ENCODE measurements at places on chromosomes 16 and 17.

GRCh38 chr17:7838090-7839075 is 4.4 kb downstream of the KDM6B start:
- H3K4me1 ChIP-seq, result peaks cover 21% of the 10 kb centered on the region
- H3K36me3 ChIP-seq, result no peaks in the 10 kb centered on the region
- no peaks in the 10 kb centered on the region for H3K27me3 ChIP-seq
- H3K4me3 ChIP-seq, result peak overlapping the region; percentile 80
- H3K27ac ChIP-seq, result no peak overlapping the region

GRCh38 chr16:629185-629832 is 1.5 kb upstream of the WFIKKN1 start:
- H3K27me3 ChIP-seq, result no peaks in the 10 kb centered on the region
- peaks cover 15% of the 10 kb centered on the region for H3K36me3 ChIP-seq
- no peak overlapping the region for H3K27ac ChIP-seq
- no peak for DNase-seq
- H3K4me1 ChIP-seq, result no peaks in the 10 kb centered on the region

- H3K4me1 ChIP-seq, result no peaks in the 10 kb centered on the region
- no peak overlapping the region for H3K4me3 ChIP-seq
- H3K27me3 ChIP-seq, result no peaks in the 10 kb centered on the region
These were observed 43.9 kb downstream of the TSC2 start for GRCh38 chr16:2091547-2092255.

- no peaks in the 10 kb centered on the region for H3K36me3 ChIP-seq
- H3K4me1 ChIP-seq, result no peaks in the 10 kb centered on the region
- DNase-seq, result peak; percentile 84
- H3K4me3 ChIP-seq, result peak overlapping the region; percentile 78
These were observed 14.5 kb downstream of the OR1D5 start for GRCh38 chr17:3048727-3049471.

- peaks cover 50% of the 10 kb centered on the region for H3K36me3 ChIP-seq
- H3K4me1 ChIP-seq, result no peaks in the 10 kb centered on the region
- H3K4me3 ChIP-seq, result no peak overlapping the region
- DNase-seq, result no peak
These were observed 26.2 kb downstream of the POLR3E start for GRCh38 chr16:22323173-22323958.

DNA sequence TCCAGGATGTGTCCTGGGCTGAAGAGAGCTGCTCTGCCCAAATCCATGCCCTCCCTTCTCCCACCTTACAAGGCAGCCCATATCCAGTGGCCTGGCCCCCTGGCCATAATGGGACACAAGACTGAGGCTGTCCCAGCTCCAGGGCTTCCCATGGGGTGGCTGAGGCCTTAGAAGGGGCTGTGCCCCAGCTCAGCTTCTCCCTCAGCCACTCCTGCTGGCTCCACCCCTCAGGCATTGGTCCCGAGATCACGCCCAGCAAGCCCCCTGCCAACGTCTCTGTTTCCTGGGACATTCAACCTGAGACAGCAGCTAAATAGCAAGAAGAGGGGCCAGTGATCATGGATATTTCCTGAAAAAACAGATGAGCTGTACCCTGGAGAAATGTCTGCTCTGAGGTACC is 43.3 kb downstream of the ARHGAP27 start:
- DNase-seq, result no peak
- H3K4me1 ChIP-seq, result no peaks in the 10 kb centered on the region
- H3K27me3 ChIP-seq, result no peaks in the 10 kb centered on the region
- H3K4me3 ChIP-seq, result no peak overlapping the region

- peaks cover 2% of the 10 kb centered on the region for H3K36me3 ChIP-seq
- H3K27ac ChIP-seq, result no peak overlapping the region
- peaks cover 7% of the 10 kb centered on the region for H3K4me1 ChIP-seq
- no peak for DNase-seq
- H3K27me3 ChIP-seq, result no peaks in the 10 kb centered on the region
- H3K4me3 ChIP-seq, result no peak overlapping the region
These were observed 3.9 kb downstream of the SLC5A11 start for GRCh38 chr16:24849641-24850040.

DNA sequence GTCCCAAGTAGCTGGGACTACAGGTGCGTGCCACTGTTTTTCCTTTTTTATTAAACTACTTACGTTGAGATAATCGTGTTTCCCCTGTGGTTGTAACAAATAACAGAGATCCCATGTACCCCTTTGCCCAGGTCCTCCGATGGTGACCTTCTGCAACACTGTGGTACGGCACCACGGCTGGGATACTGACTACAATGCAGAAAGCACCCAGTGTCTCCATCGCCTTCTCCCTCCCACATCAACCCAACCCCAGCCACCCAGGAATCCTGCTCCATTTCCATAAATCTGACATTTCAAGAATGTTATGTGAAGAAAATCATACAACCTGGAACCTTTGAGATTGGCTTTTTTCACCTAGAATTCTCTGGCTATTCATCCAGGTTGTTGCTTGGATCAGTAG is 22.1 kb downstream of the MPRIP start:
- H3K27me3 ChIP-seq, result no peaks in the 10 kb centered on the region
- no peak overlapping the region for H3K4me3 ChIP-seq
- no peak overlapping the region for H3K27ac ChIP-seq
- peaks cover 38% of the 10 kb centered on the region for H3K4me1 ChIP-seq

GRCh38 chr17:15454346-15454745 is 13.1 kb downstream of the CDRT4 start:
- H3K4me1 ChIP-seq, result peaks cover 26% of the 10 kb centered on the region
- DNase-seq, result no peak
- H3K27ac ChIP-seq, result no peak overlapping the region
- H3K4me3 ChIP-seq, result no peak overlapping the region

DNA sequence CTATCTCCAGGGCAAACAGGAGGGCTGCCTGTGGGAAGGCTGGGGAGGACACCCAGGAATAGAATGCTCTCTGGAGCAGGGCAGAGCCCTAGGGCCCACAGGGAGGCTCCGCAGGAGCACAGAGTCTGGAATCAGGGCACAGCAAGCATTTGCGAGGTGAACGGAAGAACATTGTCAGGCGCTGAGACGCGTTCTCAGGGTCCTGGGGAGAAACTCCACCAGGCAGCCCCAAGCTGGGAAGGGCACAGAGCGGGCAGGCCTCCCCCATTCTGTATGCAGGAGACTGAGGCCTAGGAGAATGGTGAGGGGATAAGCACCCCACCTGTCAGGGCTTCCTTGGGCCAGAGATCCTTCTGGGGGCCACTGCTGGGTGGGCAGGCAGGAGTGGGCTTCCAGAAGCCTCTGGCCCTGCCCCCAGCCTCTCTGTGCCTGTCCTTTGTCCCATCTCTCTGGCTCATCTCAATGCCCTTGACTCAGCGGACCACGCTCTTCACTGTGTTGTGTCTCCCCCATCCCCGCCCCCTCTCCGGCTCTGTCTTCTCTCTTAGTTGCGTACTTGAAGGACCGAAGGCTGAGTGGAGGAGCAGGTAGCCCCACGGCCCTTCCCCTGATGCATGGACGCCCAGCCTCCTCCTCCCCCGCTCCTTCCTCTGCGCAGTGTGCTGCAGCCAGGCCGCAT is 5.1 kb upstream of the SETD6 start:
- DNase-seq, result no peak
- no peak overlapping the region for H3K27ac ChIP-seq
- H3K4me1 ChIP-seq, result no peaks in the 10 kb centered on the region
- no peaks in the 10 kb centered on the region for H3K27me3 ChIP-seq

DNA sequence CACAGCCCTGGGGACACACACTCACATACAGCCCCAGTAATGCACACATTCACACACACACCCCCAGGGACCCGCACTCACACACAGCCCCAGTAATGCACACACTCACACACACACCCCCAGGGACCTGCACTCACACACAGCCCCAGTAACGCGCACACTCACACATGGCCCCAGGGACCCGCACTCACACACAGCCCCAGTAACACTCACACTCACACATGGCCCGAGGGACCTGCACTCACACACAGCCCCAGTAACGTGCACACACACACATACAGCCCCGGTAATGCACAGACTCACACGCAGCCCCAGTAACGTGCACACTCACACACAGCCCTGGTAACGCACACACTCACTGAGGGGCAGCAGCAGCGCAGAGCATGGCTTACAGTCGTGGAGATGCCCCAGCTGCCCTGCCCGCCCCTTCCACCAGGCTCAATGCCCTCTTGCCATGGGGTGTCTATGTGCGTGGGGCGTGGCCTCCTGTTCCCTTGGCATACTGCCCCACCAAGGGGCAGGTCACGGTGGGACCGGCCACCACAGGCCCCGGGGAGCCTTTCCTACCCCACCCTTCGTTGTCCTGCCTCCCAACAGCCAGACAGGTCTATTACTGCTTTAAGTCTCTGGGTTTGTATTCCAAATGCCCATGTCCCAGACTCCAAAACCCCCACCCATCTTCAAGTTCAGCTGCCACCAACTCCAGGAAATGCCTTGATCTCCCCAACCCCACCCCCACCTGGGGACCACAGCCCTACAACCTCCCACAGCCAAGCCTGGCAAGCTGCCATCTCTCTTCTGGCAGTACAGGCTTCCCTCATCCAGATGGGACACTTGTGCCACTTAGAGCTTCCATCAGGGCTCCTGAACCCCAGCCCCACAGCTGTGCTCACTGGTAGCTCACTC is 2.7 kb downstream of the CCDC102A start:
- H3K36me3 ChIP-seq, result no peaks in the 10 kb centered on the region
- no peak for DNase-seq
- peaks cover 26% of the 10 kb centered on the region for H3K4me1 ChIP-seq
- peak overlapping the region; percentile 17 for H3K27ac ChIP-seq
- peak overlapping the region; percentile 36 for H3K4me3 ChIP-seq

- H3K27me3 ChIP-seq, result no peaks in the 10 kb centered on the region
- peak overlapping the region; percentile 76 for H3K27ac ChIP-seq
These were observed 4.4 kb downstream of the NOL3 start for GRCh38 chr16:67174706-67175231.

DNA sequence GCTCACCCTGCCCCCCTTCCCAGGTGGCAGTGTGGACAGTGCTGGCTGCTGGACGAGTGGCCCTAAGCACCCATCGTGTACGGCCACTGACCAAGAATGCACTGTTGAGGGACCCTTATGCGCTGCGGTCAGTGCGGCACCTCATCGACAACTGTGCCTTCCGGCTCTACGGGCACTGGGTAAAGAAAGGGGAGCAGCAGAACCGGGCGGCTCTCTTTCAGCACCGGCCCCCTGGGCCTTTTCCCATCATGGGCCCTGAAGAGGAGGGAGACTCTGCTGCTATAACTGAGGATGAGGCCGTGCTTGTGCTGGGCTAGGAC is 5.1 kb downstream of the CFAP119 start:
- no peak overlapping the region for H3K27ac ChIP-seq
- no peak overlapping the region for H3K4me3 ChIP-seq
- H3K36me3 ChIP-seq, result peaks cover 17% of the 10 kb centered on the region
- H3K4me1 ChIP-seq, result peaks cover 9% of the 10 kb centered on the region
- no peaks in the 10 kb centered on the region for H3K27me3 ChIP-seq
- DNase-seq, result no peak

DNA sequence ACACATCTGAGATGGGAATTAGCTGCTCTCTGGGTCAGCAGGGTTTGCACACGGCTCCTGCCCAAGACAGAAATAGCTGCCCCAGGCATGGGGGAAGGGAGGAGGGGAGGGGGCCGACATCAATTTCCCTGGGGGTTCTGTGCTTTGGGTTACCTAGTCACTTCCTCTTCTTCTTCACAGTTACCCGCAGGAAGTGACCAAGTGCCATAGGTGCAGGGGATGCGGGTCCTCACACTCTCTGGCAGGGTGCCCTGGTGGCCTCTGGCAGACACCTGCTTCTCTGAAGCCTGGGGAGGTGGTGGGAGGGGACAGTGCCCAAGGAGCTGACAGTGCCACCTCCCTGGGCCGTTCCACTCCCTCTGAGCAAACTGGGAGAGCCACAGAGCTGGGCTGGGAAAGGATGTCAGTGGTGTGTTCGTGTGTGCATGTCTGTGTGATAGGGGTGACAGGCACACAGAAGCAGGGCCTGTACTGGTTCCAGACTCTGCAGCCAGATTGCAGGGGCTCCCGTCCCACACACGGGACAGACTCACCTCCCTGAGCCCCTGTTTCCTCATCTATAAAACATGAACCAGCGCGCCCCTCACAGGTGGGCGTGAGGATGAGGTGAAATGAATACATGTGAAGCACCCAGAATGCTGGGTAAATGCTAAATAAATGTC is 18.2 kb downstream of the SCN4A start:
- no peak for DNase-seq
- H3K4me1 ChIP-seq, result no peaks in the 10 kb centered on the region
- no peak overlapping the region for H3K27ac ChIP-seq
- no peaks in the 10 kb centered on the region for H3K27me3 ChIP-seq
- H3K36me3 ChIP-seq, result no peaks in the 10 kb centered on the region

DNA sequence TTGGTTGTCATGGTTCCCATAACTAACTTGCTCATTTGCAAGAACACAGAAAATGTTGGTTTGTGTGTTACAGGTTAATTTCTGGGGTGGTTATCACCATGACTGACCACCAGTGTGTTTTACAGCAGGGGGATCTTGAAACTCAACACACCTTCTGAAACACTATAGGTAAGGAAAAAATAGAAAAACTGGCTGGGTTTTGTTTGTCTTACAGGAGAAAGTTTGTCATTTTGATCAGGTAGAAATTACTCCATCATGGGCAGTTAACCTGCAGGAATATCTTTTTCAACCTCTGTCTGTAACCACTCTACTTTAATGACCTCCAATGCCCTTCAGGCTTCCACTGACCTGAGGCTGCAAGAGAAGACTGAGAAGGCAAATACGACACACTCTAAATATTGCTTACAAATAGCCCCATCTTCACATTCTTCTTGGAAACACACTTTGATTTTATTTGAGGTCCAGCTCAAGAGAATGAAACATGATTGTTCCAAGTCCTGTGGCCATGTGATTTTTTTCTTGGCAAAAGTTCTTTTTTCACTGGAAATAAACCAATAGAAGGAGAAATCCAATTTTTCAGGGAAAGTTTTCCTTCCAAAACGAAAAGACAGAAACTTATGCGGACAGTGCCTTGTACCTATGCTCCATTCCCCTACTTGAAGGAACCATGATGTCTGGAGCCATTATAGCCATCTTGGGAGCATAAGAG is 428.7 kb upstream of the SALL1 start:
- no peaks in the 10 kb centered on the region for H3K4me1 ChIP-seq
- no peak for DNase-seq
- H3K4me3 ChIP-seq, result no peak overlapping the region

DNA sequence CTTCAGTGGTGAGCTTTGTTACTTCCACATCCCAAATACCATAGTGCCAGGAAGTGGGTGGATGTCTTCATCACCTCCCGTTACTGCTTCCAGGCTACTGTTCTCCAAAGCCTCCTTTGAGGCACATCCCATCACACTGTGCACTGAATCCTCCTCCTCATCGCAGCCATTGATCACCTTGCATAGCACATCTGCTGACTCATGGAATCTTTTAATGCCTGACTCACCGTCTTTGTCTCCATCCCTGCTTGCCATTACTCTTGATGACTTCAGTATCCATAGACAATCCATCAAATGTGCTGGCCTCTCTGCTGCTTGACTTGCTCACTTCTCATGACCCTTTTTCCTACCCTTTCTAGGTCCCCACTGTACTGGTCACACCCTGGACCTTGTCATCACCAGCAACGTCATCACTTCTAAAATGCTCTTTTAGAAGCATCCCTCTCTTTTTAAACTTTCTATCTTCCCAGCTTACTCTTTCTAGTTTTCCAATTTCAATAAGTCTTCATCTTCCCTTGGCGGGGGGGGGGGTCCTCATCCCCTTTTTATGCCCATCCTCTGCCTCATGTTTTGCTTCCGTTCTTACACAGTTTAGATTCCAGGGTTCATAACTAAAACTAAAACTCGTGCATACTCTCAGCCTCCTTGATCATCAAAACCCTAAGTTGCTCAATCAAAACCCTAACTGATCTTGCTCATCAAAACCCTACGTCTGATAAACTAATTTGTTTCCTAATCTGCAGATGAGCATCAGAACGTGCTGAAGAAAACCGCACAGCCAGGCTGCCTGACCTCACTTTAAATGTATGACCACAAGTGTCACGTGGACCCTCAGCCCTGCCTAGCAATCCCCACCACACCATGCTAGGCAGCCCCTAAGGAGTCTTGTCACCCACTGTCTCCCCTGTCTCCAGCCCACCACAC is 289.7 kb upstream of the ZFHX3 start:
- DNase-seq, result no peak
- H3K27ac ChIP-seq, result no peak overlapping the region
- H3K4me1 ChIP-seq, result no peaks in the 10 kb centered on the region
- no peaks in the 10 kb centered on the region for H3K27me3 ChIP-seq

All from thoracic aorta (tissue), 2 donors.